ENCODE measurements at places on chromosomes 5 and 9. TPM values are rescaled to one million over a fixed set of nuclear protein-coding genes. Genes with fewer than 3 reads are reported as not detected.
A peak's percentile ranks its signal among the peaks of the same experiment; 100 is the strongest.

GRCh38 chr9:121199921-121200320 lies 1.7 kb downstream of the RAB14 start:
- peaks cover 8% of the 10 kb centered on the region for H3K4me1 ChIP-seq
- H3K36me3 ChIP-seq: no peaks in the 10 kb centered on the region
- H3K27me3 ChIP-seq: no peaks in the 10 kb centered on the region
- no peak overlapping the region for H3K27ac ChIP-seq
- peak overlapping the region; percentile 90 for H3K4me3 ChIP-seq

MCTP1 gene
- total RNA-seq: 21.5 TPM

DMRTA1 gene
- not detected for total RNA-seq

DNA sequence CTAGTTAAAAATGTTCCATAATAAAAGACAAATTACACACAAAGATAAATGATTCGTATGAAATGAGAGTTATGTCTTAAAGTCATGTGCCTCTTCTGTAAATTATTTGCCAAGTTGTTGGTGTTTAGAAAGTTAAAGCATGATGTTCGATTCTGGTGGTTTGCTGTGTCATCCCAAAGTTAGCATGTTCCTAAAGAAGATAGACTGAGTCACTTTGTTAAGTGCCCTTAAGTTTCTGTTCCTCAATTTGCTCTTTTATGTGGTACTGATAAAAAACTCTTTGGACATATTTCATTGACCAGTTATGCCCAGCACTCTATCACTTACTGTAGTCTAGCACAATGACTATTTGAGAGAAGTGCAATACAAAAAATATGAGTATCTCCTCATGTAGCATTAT lies 366.9 kb upstream of the ZNF608 start:
- H3K27ac ChIP-seq: no peak overlapping the region
- H3K27me3 ChIP-seq: no peaks in the 10 kb centered on the region
- peak; percentile 48 for DNase-seq
- no peaks in the 10 kb centered on the region for H3K4me1 ChIP-seq
- H3K36me3 ChIP-seq: no peaks in the 10 kb centered on the region

- no peak for DNase-seq
- H3K4me1 ChIP-seq: no peaks in the 10 kb centered on the region
- no peak overlapping the region for H3K4me3 ChIP-seq
- no peak overlapping the region for H3K27ac ChIP-seq
- H3K27me3 ChIP-seq: no peaks in the 10 kb centered on the region
These were observed 312.3 kb downstream of the MED10 start for GRCh38 chr5:6066016-6066415.

SLC6A18 gene
- total RNA-seq: not detected

- no peak overlapping the region for H3K4me3 ChIP-seq
- no peaks in the 10 kb centered on the region for H3K36me3 ChIP-seq
- H3K4me1 ChIP-seq: no peaks in the 10 kb centered on the region
These were observed 1097.8 kb upstream of the CDH18 start for GRCh38 chr5:21085791-21086190.

GRCh38 chr5:80208381-80208780 lies 47.5 kb downstream of the SERINC5 start:
- H3K27ac ChIP-seq: no peak overlapping the region
- no peaks in the 10 kb centered on the region for H3K4me1 ChIP-seq
- no peaks in the 10 kb centered on the region for H3K36me3 ChIP-seq
- no peaks in the 10 kb centered on the region for H3K27me3 ChIP-seq

GRCh38 chr9:118438810-118439209 lies 734.6 kb downstream of the TLR4 start:
- no peaks in the 10 kb centered on the region for H3K27me3 ChIP-seq
- H3K4me3 ChIP-seq: no peak overlapping the region
- DNase-seq: no peak

NR2F1 gene
- 0.32 TPM for total RNA-seq

VCAN gene
- total RNA-seq: 12.3 TPM

- no peak overlapping the region for H3K27ac ChIP-seq
- no peak overlapping the region for H3K4me3 ChIP-seq
- no peaks in the 10 kb centered on the region for H3K4me1 ChIP-seq
These were observed 4.1 kb upstream of the TOMM5 start for GRCh38 chr9:37596504-37596903.

DNA sequence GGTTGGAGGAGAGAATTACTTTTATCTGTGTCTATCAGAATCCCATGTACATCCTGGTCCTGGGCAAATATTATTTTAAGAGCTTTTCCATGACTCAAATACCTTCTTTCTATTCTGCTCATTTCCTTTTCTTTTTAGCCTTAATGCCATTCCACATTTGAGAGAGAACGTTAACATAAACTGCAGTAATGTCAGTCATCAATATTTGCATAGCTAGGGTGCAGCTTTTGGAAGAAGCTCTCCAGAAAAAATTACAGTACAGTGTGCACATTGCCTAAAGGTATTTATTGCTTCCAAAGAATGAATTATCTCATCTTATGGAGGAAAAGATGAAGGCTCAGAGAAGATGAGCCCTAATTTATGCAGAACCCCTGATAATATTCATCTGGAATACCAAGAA lies 58.3 kb downstream of the INSYN2B start:
- H3K4me1 ChIP-seq: peaks cover 5% of the 10 kb centered on the region
- H3K27ac ChIP-seq: no peak overlapping the region
- DNase-seq: no peak
- H3K36me3 ChIP-seq: peaks cover 6% of the 10 kb centered on the region
- H3K27me3 ChIP-seq: no peaks in the 10 kb centered on the region

DNA sequence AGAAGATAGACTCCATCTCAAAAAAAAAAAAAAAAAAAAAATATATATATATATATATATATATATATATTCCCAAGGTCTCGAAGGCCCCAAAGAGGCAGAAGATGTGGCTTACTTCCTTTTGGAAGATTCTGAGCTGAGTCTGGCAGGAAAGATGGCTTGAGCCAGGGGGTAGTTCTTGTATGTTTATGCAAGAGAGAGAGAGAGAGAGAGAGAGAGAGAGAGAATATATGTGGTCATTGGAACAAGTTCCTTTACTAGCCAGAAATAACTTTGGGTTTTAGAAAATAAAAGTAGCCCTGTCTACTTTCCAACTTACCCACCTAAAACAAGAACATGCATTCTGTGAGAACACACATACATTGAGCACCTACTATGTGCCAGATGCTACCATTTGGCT lies 17.6 kb downstream of the NCS1 start:
- H3K4me3 ChIP-seq: no peak overlapping the region
- DNase-seq: no peak
- no peaks in the 10 kb centered on the region for H3K27me3 ChIP-seq
- H3K36me3 ChIP-seq: no peaks in the 10 kb centered on the region
- no peaks in the 10 kb centered on the region for H3K4me1 ChIP-seq
- no peak overlapping the region for H3K27ac ChIP-seq

DNA sequence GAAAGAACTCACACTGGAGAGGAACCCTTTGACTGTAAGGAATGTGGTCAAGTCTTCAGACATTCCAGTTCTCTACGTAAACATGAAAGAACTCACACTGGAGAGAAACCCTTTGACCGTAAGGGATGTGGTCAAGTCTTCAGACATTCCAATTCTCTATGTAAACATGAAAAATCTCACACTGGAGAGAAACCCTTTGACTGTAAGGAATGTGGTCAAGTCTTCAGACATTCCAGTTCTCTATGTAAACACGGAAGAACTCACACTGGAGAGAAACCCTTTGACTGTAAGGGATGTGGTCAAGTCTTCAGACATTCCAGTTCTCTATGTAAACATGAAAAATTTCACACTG lies 32.6 kb downstream of the MAPK9 start:
- no peak overlapping the region for H3K27ac ChIP-seq
- H3K4me3 ChIP-seq: no peak overlapping the region
- H3K4me1 ChIP-seq: no peaks in the 10 kb centered on the region
- DNase-seq: no peak

DNA sequence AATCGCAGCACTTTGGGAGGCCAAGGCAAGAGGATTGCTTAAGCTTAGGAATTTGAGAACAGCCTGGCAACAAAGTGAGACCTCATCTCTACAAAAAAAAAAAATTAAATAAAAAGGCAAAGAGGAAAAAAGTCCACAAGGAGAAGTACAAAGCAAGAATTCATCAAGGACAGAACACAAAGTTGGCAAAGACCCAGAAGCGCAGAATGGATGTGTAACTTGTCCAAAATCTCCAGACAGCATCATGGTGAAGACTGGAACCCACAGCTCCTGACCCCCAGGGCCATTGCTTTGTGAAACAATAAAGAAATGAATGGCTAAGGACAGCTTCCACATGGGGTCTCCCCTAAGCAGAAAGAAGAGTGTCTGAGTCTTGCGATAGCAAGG lies 7.8 kb downstream of the HSD17B3 start:
- no peak overlapping the region for H3K27ac ChIP-seq
- H3K36me3 ChIP-seq: no peaks in the 10 kb centered on the region
- no peak overlapping the region for H3K4me3 ChIP-seq
- DNase-seq: no peak

GRCh38 chr5:133742431-133742988 lies 130.2 kb upstream of the FSTL4 start:
- no peak overlapping the region for H3K4me3 ChIP-seq
- peak; percentile 28 for DNase-seq
- no peaks in the 10 kb centered on the region for H3K27me3 ChIP-seq
- H3K4me1 ChIP-seq: peaks cover 4% of the 10 kb centered on the region
- no peaks in the 10 kb centered on the region for H3K36me3 ChIP-seq
- H3K27ac ChIP-seq: no peak overlapping the region

- no peaks in the 10 kb centered on the region for H3K36me3 ChIP-seq
- H3K27me3 ChIP-seq: no peaks in the 10 kb centered on the region
- H3K27ac ChIP-seq: no peak overlapping the region
These were observed 64.2 kb upstream of the STK32A start for GRCh38 chr5:147170603-147171002.

S1PR3 gene
- 0.18 TPM for total RNA-seq

OR1J2 gene
- total RNA-seq: not detected

DNA sequence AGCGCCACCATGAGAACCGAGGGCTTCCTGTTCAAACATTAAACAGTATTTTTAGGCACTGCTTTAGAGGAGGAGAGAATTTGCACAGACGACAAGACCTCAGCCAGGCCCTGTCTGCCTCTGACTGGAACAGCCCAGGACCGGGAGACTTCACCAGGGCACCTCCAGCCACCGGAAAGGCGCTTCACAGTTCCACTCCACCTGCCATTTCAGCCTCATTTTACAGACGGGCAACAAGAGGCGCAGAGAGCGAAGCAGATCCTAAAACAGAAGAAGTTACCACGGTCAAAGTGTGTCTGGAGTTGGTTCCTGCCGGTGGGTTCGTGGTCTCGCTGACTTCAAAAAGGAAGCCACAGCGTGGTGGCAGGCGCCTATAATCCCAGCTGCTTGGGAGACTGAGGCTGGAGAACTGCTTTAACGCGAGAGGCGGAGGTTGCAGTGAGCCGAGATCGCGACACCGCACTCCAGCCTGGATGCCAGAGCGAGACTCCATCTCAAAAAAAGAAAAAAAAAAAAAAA lies 28.4 kb downstream of the COL23A1 start:
- no peaks in the 10 kb centered on the region for H3K36me3 ChIP-seq
- H3K27ac ChIP-seq: no peak overlapping the region
- DNase-seq: no peak
- no peaks in the 10 kb centered on the region for H3K4me1 ChIP-seq
- H3K27me3 ChIP-seq: no peaks in the 10 kb centered on the region

- no peak for DNase-seq
- H3K36me3 ChIP-seq: no peaks in the 10 kb centered on the region
- H3K4me1 ChIP-seq: no peaks in the 10 kb centered on the region
- no peak overlapping the region for H3K4me3 ChIP-seq
These were observed 345.9 kb upstream of the RIOK2 start for GRCh38 chr5:97528941-97529340.

FRRS1L gene
- not detected for total RNA-seq

GMCL2 gene
- not detected for total RNA-seq

GRCh38 chr5:67111779-67112178 lies 84.8 kb downstream of the CD180 start:
- H3K36me3 ChIP-seq: no peaks in the 10 kb centered on the region
- peaks cover 2% of the 10 kb centered on the region for H3K27me3 ChIP-seq
- DNase-seq: no peak
- no peak overlapping the region for H3K27ac ChIP-seq

SPTAN1 gene
- total RNA-seq: 151 TPM

GRCh38 chr9:125659201-125659840 lies 47.7 kb downstream of the MAPKAP1 start:
- no peak for DNase-seq
- no peak overlapping the region for H3K4me3 ChIP-seq
- peaks cover 21% of the 10 kb centered on the region for H3K4me1 ChIP-seq
- peak overlapping the region; percentile 64 for H3K27ac ChIP-seq
- H3K27me3 ChIP-seq: no peaks in the 10 kb centered on the region

Measured in GM12878 (cell line).